HCT116 (cell line): ENCODE measurements at places on chromosomes 5 and 9.

GRCh38 chr5:5221724-5222123 is 81.6 kb downstream of the ADAMTS16 start:
- no peak for DNase-seq

GRCh38 chr9:124251204-124251603 is 6.5 kb upstream of the NEK6 start:
- DNase-seq: no peak

DNA sequence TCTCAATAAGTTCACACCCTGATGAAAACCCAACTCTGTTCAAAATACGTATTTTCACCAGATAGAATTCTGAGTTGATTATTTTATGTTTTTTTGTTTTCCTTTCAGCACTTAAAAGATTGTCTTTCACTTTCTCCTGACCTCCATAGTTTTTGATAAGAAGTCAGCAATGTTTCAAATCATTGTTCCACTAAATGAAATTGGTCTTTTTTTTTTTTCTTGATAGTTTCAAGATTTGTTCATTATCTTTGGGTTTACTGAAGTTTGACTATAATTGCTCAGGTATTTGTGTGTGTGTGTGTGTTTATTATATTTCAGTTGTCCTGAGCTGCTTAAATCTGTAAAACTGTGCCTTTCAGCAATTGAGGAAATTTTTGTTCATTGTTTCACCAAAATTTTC is 498.7 kb downstream of the TLE1 start:
- DNase-seq: no peak

DNA sequence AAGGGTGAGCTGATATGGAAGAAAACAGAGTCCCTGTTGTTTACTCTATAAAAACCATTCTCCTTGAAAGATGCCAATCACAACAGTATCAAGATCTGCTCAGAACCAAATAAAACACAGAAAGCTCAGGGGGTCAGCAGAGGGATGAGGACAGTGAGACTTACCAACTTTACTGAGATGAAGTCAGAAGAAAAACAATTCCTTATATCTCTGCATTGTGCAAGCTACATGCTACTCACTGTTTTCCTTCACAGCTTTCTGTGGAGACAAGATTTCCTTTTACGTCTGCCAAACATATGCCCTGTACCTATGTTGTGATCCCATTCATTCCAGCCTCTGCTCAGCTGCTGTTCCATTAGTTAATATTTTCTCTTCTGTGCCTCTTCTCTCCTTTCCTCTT is 185.6 kb downstream of the TSSK1B start:
- no peak for DNase-seq

GRCh38 chr5:160397492-160397891 is 2.4 kb downstream of the FAM200C start:
- DNase-seq: no peak

DNA sequence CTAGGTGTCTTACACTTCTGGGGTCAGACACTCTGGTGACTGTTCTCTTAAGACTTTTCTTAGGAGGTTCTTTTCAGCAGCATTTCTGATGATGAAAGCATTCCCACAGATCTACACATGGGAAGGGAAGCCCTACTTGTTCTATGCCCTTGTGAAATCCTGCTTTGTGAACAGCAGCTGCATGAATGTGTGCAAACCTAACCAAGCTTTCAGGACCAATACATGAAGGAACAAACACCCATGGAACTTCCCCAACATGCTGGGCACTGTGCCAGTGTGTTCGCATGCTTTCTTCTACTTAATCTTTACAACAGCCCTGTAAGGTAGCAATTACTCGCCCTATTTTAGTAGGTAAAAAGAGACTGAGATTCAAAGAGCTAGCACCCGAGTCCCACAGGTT is 439.9 kb upstream of the KLF4 start:
- DNase-seq: no peak

- no peak for DNase-seq
These were observed 41.9 kb downstream of the LIX1 start for GRCh38 chr5:97100476-97100875.

- no peak for DNase-seq
These were observed 16.7 kb downstream of the UBE2D2 start for GRCh38 chr5:139577689-139578290.

DNA sequence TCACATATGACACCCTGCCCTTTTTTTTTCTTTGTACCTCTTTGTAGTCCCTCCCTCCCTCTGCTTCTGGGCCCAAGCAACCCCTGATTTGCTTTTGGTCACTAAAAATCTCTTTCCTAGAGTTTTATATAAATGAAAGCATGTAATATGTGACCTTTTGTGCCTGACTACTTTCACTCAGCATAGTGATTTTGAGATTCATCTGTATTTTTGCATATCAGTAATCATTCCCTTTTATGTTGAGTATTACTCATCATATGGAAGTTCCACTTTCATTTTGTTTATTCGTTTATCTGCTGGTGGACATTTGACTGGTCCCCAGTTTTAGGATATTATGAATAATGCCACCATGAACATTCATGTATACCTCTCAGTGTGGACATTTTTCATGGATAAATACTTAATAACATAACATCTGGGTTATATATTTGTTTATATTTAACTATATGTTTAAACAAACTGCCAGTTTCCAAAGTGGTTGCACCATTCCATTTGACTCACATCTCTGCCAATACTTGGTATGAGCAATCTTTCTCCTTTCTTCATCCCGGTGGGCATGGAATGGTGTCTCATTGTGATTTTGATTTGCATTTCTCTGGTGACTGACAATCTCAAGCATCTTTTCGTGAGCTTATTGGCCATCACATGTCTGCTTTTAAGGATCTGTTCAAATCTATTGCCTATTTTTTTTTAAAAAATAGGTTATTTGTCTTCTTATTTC is 115.7 kb upstream of the S1PR3 start:
- no peak for DNase-seq

DNA sequence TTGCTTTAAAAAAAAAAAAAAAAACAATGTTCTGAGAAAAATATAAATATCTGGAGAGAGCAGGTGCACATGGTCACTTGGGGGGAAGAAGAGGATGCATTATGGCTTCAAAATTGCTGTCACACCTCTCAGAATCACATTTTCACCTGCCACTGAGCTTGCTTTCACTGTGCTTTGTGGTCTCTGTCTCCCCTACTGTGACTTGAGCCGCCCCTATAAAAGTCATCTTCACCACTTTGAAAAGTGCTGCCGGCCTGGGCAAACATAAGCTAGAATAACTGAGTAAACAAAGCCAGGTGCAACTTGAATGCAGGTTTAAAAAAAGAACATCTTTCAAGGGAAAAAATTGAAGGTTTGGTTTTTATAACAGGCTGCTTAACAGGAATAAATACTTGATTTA is 368.1 kb upstream of the GRIA1 start:
- no peak for DNase-seq

- no peak for DNase-seq
These were observed 3.4 kb upstream of the DMXL1 start for GRCh38 chr5:119067450-119067849.
